Activated CD4-positive, alpha-beta T cell treated with anti-CD3 and anti-CD28 coated beads, Interleukin-2, amount 10 ng/mL, durations not matched to agents 7 days and 5 days (primary cell): ENCODE measurements at places on chromosomes 7 and 10. TPM values are rescaled to one million over a fixed set of nuclear protein-coding genes. Genes with fewer than 3 reads are reported as not detected.
A peak's percentile ranks its signal among the peaks of the same experiment; 100 is the strongest.

Gene NEUROD6
- not detected for total RNA-seq

Gene MYPN
- not detected for total RNA-seq

Gene ARHGEF5
- total RNA-seq = 13.1 TPM

Gene GNG11
- total RNA-seq = not detected

Gene OR2A1
- total RNA-seq = 0.06 TPM

Gene PLEKHS1
- total RNA-seq = 0.10 TPM

- H3K4me3 ChIP-seq = no peak overlapping the region
- no peaks in the 10 kb centered on the region for H3K36me3 ChIP-seq
- no peak for DNase-seq
Observed at GRCh38 chr10:130499541-130499940, 363.4 kb downstream of the GLRX3 start.

GRCh38 chr7:136228171-136228570, 251.0 kb upstream of the MTPN start:
- no peaks in the 10 kb centered on the region for H3K4me1 ChIP-seq
- H3K27me3 ChIP-seq = no peaks in the 10 kb centered on the region
- H3K4me3 ChIP-seq = no peak overlapping the region
- no peaks in the 10 kb centered on the region for H3K36me3 ChIP-seq
- no peak for DNase-seq

GRCh38 chr10:113390896-113391295, 162.0 kb upstream of the HABP2 start:
- peaks cover 10% of the 10 kb centered on the region for H3K27me3 ChIP-seq
- H3K36me3 ChIP-seq = no peaks in the 10 kb centered on the region
- no peak overlapping the region for H3K27ac ChIP-seq
- no peaks in the 10 kb centered on the region for H3K4me1 ChIP-seq
- DNase-seq = no peak
- H3K4me3 ChIP-seq = no peak overlapping the region

DNA sequence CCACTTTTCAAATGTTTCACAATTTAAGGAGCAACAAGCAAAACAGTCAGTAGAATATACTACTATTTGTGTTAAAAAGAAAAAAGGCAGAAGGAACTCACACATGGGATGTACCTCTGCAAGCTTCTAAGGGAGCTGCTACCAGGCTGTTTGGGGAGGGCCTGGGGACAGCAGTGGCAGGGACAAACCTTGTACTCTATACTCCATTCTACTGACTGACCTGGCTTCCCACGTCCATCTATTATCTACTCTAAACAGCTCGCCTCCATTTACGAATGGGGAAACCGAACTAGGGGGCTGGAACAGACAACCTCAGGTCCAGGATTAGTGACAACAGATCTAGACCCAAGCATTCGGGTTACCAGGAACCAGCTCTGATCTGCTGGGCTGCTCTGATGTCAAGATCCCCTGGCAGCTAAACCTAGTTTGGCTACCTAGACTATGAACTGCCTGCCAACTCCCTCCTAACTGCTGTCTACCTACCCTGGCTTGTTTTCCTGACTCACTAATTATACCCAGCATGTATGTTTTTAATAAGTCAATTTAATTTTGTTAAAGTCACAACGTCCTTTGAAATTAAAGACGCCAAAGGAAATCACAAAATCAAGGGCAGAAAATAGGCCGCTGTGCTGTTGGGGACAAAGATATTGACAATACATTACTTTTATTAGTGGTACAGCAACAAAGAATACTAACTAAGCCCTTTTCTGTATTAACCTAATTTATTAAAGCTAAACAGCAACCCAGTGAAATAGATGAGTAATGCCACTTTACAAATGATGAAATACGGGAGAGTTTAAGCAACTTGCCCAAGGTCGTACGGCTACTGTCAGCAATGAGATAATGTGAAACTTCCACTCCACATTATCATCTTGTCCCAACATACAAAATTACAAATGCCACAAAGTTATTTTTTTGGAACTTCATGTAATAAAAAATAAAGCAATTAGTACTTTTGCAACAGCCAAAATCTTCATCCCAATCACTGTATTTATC, 5.3 kb downstream of the PSAP start:
- DNase-seq = no peak
- no peaks in the 10 kb centered on the region for H3K27me3 ChIP-seq
- H3K4me3 ChIP-seq = no peak overlapping the region
- no peak overlapping the region for H3K27ac ChIP-seq
- peaks cover 10% of the 10 kb centered on the region for H3K36me3 ChIP-seq

DNA sequence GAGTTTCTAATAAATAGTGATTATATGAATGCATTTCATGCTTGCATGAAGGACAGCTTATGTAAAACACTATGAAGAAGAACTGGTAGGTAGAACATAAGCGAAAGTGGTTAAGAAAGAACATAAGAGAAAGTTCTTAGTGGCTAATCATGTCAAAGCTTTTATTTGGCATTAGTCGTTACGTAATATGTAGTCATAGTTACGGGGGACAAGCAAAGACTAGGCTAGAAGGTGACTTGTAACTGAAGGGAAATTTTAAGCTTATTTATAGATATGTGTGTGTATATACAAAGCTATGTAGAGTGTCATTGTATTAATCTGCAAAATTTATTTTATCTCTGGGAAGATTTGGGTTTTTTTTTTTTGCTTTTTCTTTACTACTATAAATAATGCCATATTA, 36.9 kb downstream of the CAPZA2 start:
- H3K27ac ChIP-seq = no peak overlapping the region
- peaks cover 42% of the 10 kb centered on the region for H3K36me3 ChIP-seq
- no peak for DNase-seq

DNA sequence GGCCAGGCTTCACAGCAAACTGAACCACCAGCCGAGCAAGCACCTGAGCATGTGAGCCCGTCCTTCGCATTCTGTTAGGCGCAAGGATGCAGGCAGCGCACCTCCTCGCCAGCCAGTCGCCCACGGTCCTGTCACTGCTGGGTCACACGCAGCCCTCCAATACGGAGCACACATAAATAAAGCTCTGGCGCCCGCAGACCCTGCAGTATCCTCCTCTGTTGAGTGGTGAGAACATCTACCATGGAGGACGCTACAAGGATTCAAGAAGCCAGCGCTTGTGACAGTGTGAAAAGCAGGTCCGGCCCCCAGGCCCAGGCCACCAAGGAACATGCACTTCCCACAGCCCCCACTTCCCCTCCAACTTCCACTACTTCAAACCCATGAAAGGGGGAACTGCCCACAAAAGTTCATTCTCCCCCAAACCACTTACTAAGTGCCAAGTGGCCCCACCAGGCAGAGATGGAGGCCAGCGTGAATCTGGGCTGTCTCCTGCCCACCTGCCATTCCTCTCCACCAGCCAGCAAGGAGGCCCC, 34.8 kb downstream of the VOPP1 start:
- no peak for DNase-seq
- no peaks in the 10 kb centered on the region for H3K27me3 ChIP-seq
- H3K4me3 ChIP-seq = no peak overlapping the region
- H3K27ac ChIP-seq = peak overlapping the region; percentile 95
- H3K4me1 ChIP-seq = peaks cover 74% of the 10 kb centered on the region

DNA sequence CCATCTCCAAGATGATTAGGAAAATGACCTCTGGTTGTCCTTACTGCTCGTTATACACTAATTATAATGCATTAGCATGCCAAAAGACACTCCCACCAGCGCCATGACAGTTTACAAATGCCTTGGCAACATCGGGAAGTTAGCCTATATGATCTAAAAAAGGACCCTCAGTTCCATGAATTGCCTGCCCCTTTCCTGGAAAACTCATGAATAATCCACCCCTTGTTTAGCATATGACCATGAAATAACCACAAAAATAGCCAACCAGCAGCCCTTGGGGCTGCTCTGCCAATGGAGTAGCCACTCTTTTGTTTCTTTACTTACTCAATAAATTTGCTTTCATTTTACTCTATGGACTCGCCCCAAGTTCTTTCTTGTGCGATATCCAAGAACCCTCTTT, 41.6 kb upstream of the KCNMA1 start:
- H3K4me1 ChIP-seq = no peaks in the 10 kb centered on the region
- H3K36me3 ChIP-seq = no peaks in the 10 kb centered on the region
- no peak for DNase-seq
- H3K27ac ChIP-seq = no peak overlapping the region
- H3K4me3 ChIP-seq = no peak overlapping the region

GRCh38 chr10:69328380-69328735, 50.1 kb downstream of the HK1 start:
- no peaks in the 10 kb centered on the region for H3K27me3 ChIP-seq
- no peak for DNase-seq
- peaks cover 22% of the 10 kb centered on the region for H3K36me3 ChIP-seq

GRCh38 chr10:620417-620816, 69.1 kb downstream of the DIP2C start:
- no peak overlapping the region for H3K4me3 ChIP-seq
- H3K27me3 ChIP-seq = peaks cover 22% of the 10 kb centered on the region
- no peaks in the 10 kb centered on the region for H3K4me1 ChIP-seq
- H3K36me3 ChIP-seq = no peaks in the 10 kb centered on the region
- H3K27ac ChIP-seq = no peak overlapping the region

DNA sequence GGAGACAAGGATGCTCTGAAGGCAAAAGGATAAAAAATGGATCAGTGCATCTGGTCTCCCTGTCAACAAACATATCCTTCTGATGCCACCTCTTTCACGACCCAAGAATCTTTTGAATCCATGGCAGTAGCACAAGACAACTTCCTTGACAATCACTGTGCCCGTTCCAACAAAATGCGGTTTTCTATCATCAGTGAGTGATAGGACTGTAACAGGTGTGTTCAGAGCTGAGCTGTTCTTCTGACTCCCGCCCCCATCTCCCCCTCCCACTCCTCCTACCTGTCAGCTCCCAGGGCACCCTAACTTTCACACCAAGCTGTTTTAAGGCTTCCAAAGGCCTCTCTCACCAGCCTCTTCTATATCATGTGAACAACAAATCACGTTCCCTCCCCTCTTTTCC, 74.8 kb downstream of the PARD3 start:
- no peak for DNase-seq
- H3K4me1 ChIP-seq = peaks cover 3% of the 10 kb centered on the region
- H3K27ac ChIP-seq = no peak overlapping the region
- peaks cover 15% of the 10 kb centered on the region for H3K27me3 ChIP-seq

GRCh38 chr10:50739618-50740292, at the start of gene ASAH2B:
ASAH2B (plus strand) TSS chr10:50739936; CDS start chr10:50745131, 5,195 bp downstream.
- peak within 1 kb of the TSS; percentile 95 for H3K4me3 ChIP-seq
- H3K27ac ChIP-seq = peak within 1 kb of the TSS; percentile 94
- peaks cover 3% of the 10 kb centered on the region for H3K36me3 ChIP-seq
- DNase-seq = peak; percentile 81

DNA sequence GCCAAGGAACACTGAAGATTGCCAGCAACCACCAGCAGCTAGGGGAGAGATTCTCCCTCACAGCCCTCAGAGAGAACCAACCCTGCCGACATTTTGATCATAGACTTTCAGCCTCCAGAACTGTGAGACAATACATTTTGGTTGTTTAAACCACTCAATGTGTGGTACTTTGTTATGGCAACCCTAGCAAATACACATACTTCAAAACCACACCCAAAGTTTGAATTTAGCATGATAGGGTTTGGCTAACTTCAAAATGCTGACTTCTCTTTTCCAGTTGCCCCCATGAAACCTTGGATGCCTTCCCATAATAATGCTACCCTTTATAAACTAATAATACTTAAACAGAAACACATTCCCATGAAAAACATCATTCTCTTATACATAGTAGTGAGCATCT, 149.8 kb downstream of the DGKI start:
- H3K4me1 ChIP-seq = no peaks in the 10 kb centered on the region
- no peak overlapping the region for H3K27ac ChIP-seq
- H3K4me3 ChIP-seq = no peak overlapping the region
- DNase-seq = no peak
